ENCODE measurements at places on chromosomes 1 and 21.

- DNase-seq: no peak
Observed at GRCh38 chr1:215543191-215543606, 23.9 kb upstream of the KCTD3 start.

- no peak for DNase-seq
Observed at GRCh38 chr1:1627829-1628753, 3.9 kb upstream of the MMP23B start.

DNA sequence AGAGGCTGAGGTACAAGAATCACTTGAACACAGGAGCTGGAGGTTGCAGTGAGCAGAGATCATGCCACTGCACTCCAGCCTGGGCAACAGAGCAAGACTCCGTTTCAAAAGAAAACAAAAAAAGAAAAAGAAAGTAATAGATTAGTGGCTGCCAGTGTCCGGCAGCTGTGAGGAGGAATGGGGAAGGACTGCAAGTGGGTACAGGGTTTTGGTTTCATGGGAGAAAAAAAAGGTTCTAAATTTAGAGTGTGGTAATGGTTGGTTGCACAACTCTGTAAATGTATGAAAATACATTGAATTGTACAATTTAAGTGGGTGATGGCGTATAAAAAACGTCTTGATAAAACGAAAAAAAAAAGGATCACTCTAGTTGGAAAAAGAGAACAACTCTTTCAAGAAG is 6.7 kb downstream of the TAF1A start:
- DNase-seq: peak; percentile 30

- DNase-seq: no peak
Observed at GRCh38 chr1:43621386-43621785, 28.6 kb upstream of the KDM4A start.

DNA sequence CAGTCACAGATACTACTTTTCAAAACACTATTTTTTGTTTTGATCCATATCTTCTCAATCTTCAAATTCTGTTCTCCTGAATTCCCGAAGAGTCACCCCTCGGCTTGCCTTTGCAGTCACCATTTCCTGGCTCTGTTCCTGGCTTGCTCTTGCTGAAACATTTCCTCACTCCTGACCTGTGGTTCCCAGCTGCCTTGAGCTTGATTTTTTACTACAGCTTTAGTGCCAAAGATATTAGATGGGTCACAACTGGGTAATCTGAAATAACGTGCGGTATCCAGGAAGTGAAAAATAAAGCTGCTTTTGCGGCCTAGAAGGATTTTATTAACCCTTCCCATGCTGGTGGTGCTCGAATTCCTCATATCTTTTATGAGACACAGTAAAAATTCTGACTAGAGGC is 318.8 kb downstream of the PCP4 start:
- no peak for DNase-seq

DNA sequence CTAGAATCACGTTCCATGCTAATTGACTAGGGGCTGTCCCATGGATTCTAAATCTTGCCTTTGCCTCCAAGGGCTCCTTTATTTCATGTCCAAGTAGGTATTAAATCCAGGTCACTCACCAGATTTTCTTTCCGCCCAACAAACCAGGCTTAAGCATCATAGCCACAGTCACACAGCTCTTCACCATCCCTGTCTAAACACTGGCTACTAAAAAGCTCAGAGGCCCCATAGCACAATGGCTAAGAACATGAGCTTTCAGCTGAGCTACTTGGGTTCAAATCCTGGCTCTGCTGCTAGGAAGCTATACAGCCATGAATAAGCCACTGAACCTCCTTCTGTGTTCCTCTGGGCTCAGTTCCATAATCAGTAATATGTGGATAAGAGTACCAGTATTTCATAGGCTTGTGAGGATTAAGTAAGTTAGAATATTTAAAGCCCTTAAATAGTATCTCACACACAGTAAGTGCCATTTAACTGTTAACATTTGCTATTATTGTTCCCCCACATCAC is 277.2 kb upstream of the GJB5 start:
- DNase-seq: no peak

DNA sequence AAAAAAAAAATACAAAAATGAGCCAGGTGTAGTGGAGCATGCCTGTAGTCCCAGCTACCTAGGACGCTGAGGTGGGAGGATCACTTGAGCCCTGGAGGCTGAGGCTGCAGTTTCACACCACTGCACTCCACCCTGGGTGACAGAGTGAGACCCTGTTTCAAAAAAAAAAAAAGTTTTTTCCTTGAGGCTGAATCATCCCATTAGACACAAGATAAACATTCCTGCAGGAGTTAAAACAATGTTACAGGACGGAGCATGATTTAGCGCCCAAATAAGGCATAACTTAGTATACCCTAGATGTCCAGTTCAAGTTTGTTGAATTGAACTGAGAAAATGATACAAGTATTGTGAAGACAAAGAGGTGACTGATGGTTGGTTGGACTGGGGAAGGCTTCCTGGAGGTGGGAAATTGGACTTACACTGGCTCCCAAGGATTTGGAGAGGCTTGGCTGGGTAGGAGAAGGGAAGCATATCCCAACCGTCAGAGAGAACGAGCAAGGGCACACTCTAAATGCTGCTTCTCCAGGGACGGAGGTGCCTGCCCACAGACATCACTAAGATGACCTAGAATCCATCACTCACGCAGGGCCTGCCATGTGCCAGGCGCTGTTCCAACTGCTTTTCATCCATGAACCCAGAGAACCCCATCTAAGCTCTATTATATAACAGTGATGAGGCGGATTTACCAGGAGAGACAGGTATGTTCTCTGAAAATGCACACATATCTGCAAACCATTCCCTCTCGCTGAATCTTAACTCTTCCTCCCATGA is 610.6 kb downstream of the KIF26B start:
- DNase-seq: no peak

Data from GM20000 (cell line).